NCI-H1930 (cell line): ENCODE measurements at places on chromosomes 16 and 17.

DNA sequence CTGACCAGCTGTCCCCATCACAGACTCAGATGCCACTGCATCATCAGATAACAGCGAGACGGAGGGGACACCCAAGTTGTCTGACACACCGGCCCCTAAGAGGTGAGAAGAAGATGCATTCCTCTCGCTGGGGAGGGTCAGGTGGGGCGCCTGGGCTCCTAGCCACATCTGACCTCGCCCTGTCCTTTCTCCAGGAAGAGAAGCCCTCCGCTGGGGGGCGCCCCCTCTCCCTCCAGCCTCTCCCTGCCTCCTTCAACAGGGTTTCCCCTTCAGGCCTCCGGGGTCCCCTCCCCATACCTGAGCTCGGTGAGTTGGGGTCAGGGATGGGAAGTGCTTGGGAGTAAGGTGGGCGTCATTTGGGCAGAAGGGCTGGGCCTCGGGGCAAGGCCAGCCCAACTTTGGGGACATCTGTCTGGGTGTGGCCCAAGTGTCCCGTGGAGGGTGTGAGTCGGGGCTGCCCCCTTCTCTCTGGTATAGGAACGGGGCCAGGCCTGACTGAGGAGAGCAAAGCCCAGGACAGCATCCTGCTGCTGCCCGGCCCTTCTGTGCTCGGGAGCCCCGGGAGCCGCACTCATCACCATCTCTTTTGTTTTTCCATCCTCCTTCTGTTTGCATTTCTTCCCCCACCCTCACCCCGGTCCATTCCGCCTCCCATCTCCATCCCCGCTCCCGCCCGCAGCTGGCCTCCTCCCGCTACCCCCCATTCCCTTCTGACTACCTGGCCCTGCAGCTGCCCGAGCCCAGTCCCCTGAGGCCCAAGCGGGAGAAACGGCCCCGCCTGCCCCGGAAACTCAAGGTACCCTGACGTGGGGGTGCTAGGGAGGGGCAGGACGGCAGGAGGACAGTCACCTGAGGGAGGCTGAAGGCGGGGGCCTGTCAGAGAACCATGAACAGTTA is 4.9 kb downstream of the INO80E start:
- DNase-seq: no peak

DNA sequence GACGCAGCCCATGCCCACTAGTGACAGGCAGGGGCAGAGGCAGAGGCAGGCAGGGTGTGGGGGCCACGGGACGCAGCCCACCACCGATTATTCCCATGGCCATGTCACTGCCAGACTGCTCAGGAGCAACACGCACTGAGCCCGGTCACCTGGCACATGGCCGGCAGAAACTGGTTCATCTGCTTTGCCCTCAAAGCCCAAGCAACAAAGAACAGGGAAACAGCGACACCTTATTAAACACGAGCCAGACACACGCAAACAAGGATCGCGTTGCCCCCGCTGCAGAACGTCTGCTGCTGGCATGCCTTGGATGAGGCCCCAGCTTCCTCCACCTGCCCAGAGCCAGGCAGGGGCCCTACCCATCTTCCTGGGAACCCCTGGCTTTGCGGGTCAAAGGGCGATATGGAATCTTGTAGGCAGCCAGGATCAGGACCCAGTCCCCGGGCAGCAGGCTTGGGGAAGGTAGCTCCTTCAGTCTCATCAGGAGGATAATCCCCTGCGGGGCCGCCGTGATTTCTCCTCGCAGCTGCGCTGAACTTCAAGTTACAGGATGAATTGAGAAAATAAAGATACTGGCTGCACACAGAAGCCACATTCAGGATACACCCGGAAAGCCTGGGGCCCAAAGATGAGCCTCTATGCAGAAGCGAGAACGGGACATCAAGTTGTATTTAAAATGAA is 4.8 kb downstream of the TBC1D16 start:
- no peak for DNase-seq

DNA sequence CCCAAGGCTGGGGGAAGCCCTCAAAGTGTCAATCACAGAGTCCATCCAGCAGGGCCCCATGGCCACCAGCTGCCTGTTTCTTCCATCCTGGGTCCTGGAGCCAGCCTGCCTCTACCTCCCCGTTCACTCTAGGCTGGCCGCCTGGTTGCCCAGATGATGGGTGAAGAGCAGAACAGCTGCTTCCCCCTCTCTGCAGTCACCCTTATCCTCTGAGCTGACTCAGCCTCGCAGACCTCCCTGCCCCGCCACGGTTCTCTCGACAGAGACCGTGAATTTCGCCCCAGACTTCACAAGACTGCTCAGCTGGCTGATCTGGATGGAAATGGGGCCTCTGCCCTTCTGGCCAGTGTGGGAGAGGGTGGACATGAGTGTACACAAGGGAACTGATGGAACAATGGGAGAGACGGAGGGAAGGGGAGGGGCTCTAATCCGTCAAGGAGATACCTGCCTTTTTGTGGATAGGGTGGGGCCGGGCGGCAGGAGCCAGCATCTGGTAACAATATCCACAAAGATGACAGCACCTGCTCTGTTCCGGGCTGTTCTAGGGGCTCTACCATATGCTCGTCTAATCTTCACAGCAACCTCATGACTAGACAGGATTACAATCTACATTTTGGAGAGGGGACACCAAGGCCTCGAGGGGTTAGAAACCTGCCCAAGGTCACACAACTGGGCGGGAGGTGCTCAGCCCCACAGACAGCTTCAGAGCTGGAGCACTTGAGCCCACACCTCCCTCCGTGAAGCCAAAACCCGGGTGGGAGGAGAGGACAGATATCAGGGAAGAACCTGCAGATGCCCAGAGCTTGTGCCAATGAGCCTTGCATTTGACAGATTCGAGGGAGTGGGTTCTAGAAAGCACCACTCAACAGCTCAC is 136.0 kb downstream of the SDK2 start:
- DNase-seq: no peak

DNA sequence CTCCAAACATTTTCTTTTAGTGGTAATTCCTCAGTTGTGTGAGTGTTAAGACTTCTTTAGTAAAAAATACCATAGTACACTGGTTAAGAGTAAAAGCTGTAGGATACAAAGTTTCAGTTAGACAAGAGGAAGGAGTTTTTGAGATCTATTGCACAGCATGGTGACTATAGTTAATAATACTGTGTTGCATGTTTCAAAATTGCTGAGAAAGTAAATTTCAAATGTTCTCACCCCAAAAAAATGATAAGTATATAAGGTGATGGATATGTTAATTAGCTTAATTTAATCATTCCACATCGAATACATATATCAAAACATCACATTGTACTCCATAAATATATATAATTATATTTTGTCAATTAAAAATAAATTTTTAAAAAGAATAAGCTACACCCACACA is 22.0 kb upstream of the NLK start:
- DNase-seq: no peak

- no peak for DNase-seq
These were observed 12.0 kb downstream of the EEF2K start for GRCh38 chr16:22217890-22218730.

- no peak for DNase-seq
These were observed 97.5 kb downstream of the OR1D5 start for GRCh38 chr17:2965621-2966595.

DNA sequence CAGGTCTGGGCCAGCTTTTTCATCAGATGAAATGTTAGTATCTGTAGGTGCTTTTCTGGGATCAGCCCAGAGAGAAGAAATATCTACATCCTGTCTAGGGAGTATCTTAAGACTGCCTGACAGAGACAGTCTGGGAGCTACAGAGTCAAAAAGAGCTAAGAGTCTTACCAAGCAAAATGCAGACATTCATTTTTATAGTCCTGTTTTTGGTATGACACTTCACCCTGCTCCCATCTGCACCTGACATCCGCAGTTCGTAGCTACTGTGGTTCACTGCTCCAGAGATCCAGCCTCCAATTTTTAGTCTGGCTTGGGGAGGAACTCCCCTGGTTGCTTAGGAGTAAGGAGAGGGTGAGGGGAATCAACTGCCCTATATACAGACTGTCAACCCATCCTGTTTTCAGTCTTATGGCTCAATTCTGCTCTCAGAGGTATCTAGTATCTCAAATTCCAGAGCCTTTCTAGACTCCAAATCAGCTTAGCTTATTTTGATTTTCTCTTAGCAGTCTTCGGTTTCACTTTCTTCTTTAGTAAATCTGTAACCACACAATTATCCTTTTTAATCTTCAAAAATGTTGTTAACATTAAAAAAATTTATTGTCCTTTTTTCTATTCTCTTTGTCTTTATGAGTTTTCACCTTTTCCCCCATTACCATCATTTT is 97.8 kb downstream of the TMEM100 start:
- DNase-seq: no peak

GRCh38 chr16:4501071-4501478 is 24.9 kb downstream of the HMOX2 start:
- DNase-seq: no peak

DNA sequence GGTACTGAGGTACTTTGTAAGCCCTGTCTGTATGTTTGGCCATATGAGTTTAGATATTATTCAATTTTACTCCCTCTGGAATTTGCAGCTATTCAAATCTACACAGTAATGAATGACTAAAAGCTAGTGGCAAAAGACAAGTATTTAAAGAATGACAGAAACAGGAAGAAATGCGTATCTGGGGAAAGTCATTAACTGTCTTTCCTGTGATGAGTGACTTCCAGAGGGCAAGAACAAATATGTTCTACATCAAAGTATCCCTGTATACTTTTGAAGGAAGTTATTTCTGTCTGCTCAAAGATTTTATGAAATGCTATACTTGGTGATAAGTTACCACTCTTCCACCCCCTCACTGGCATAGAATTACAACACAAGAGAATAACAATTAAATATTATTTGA is 489.3 kb upstream of the SOX9 start:
- no peak for DNase-seq

DNA sequence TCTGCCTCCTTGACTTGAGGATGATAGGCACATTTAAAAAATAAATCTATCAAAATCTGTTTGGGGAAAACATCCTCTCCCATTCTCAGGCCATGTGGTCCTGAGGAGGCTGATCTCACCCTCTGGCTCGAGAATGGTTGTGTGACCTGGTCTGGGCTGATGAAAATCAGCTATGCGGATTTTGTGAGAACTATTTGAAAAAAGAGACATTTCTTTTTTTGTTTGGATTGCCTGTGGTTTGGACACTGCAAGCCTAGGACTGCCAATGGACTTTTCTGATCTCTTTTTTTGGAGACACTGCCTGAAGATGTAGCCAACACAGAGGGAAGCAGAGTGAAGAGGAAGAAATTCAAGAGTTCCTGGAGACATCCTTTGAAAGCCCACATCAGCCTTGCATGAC is 145.9 kb downstream of the HS3ST3B1 start:
- no peak for DNase-seq

- DNase-seq: no peak
These were observed 76.7 kb downstream of the PLD6 start for GRCh38 chr17:17129466-17129865.

DNA sequence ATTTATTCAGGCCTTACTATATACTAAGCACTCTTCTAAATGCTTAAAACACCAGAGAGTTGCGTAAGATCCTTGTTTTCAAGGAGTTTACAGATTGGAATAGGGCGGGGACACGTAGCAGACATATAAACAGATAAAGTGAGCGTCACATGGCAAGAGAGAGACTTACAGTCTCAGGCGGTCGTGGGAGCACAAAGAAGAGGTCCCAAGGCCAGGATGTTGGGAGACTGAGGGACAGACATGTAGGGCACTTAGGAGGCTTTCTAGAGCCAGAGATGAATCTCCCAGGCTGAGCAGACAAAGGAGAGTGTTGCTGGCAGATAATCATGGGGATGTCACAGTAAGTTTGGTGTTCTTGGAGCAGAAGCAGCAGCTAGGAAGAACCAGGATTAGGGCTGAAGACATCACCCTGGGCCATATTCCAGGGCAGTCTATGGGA is 119.1 kb upstream of the ANKFN1 start:
- DNase-seq: no peak

DNA sequence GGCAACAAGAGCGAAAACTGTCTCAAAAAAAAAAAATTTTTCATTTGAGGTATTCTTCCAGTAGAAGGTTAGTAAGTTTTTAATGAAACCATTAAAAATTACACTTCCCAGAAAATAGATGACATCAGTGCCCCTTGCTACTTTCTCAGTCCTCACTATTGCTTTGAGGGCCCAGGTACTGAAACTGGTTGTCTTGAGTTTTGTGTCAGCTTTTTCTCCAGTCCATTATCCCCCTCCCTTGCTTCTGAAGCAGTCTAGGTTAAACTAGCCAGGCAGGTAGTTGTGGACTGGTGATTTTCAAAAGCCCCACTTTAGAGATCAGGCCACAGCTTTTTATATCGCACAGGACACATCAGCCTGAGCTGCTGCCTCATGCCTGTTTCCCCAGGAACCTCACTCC is 10.9 kb downstream of the SMCR8 start:
- no peak for DNase-seq

- no peak for DNase-seq
These were observed 10.3 kb upstream of the NOL11 start for GRCh38 chr17:67707442-67707841.

DNA sequence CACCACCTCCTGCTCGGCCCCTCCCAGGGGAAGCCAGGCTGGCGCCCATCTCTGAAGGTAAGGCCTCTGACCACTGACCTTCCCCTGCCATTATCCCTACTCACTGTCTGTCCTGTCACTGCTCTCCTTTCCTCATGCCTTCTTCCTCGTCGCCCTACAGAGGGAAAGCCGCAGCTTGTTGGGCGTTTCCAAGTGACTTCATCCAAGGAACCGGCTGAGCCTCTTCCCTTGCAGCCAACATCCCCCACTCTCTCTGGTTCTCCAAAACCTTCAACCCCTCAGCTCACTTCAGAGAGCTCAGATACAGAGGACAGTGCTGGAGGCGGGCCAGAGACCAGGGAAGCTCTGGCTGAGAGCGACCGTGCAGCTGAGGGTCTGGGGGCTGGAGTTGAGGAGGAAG is 3.0 kb downstream of the COA3 start:
- no peak for DNase-seq

GRCh38 chr16:15059324-15059723 is 3.5 kb upstream of the NTAN1 start:
- no peak for DNase-seq

GRCh38 chr16:73062743-73063733 is 15.1 kb upstream of the ZFHX3 start:
- DNase-seq: no peak
